ENCODE measurements at places on chromosomes 11 and 22.

DNA sequence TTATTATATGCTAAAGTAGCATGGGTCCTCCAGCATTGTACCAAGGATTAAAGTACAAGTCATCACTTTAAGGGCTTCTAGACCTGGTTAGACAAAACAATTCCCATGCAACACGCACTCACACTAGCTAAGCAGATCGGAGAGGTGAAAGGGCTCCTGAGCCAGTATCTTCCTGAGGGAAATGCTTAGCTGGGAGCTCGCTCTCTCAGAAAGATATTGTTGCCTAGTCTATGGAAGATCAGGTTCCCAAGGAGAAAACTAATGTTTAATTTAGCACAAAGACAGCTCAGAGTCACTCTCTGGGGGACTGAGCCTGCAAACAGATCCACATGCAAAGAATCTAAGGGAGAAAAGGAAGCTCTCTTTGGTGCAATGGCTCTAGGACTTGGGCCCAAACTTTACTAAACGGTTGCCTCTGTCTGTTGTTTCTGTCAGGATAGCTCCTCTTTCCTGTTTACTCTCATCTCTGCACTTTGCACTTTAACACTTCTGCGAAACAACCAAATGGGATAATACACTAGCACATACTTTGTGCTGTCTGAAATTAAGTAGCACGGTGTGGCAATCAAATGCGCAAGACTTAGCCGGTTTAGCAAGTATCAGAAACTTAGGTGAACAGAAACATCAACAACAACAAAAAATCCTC is 10.7 kb downstream of the MAML2 start:
- no peak for DNase-seq

GRCh38 chr11:85665733-85666132 is 804 bp upstream of the CREBZF start:
- DNase-seq, result no peak

- DNase-seq, result no peak
Observed at GRCh38 chr22:37187891-37188761, at the start of gene C1QTNF6. TSS of gene C1QTNF6 (minus strand) at chr22:37188247. CDS start at chr22:37188213, 34 bp downstream.

- no peak for DNase-seq
Observed at GRCh38 chr22:42992886-42993479, 22.0 kb downstream of the PACSIN2 start.

DNA sequence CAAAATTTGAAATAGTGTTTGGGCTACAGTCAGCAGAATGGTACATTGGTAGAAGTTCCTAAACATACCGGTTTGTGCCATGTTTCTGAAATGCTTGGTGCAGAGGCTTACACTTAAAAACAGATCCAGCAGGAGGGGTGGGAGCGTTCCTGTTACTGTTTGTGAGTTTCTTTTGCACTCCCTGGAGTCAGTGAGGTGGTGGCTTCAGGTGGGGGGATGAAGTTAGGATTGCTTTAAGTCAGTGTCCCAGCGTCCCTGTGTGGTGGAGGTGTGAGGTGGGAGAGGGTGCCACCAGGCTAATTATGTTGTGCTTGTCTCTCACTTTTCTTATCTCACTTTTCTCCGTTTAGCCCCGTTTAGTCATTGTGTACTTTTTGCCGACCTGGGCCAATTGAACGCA is 9.7 kb downstream of the TNRC6B start:
- no peak for DNase-seq

DNA sequence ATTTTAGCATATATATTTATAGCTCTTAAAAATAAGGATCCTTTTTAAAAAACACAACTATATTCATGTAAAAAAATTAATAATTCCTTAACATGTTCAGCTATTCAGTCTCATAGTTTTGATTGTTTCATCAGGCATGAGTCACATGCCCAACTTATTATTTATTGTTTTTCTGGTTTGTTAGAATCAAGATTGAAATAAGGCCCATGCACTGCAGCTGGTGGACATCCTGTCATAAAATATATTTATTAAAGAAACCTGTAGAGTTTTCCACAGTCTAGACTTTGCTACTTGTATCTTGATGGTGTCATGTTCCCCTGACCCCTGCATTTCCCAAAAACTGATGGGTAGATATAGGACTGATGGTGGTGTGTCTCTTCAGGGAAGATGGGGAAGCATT is 77.4 kb downstream of the PARVA start:
- DNase-seq, result no peak

DNA sequence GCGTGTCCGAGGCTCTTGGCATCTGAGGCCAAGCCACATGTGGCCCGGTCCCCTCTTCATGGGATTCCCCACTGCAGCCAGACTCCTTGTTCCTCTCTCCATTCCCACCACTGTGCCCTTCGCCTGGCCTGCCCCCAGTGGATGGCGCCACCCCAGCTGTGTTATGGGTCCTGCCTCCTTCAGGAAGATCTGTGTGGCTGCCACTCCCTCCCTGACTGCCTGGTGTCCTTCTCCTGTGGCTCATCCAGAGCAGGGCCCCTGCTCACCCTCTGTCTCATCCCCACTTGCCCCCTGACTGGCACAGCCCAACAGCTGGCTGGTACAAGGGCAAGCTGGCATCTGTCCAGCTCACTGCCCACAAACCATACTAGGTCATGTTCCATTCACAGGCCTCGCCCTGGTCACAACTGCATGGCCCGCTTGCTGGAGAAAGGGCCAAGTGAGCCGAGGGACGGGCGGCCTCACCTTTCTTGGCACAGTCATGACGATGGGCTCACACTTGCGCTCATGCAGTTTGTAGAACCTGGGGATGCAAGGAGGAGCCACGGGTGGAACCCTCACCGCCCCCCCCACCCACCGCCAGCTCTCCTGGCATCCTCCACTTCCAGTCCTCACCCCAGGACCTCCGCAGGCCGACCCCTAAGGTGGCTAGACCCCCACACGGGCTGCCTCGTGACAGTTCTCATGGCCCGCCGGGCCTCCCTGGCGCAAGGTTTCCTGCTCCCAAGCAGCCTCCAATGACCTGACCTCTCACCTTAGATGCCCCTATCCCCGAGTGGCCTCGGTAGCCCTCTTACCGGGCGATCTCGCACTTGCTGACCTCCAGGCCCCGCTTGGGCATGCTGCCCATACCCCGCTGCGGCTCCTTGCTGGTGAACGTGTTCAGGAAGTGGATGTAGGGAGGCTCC is 2.1 kb upstream of the PTPRCAP start:
- DNase-seq, result no peak

Data from stimulated activated CD8-positive, alpha-beta memory T cell treated with anti-CD3 and anti-CD28 coated beads, Interleukin-2, amount 100 ng/mL, for 1 hour (primary cell).